ENCODE measurements at places on chromosomes 2 and 18. TPM values are rescaled to one million over a fixed set of nuclear protein-coding genes. Genes with fewer than 3 reads are reported as not detected.

Gene MEIS1
- total RNA-seq = 55.5 TPM

Gene DSC3
- 0.58 TPM for total RNA-seq

Gene TMEM198
- 0.53 TPM for total RNA-seq

Gene KCNG2
- 1.2 TPM for total RNA-seq

Gene CFC1
- not detected for total RNA-seq

Gene PMAIP1
- 30.0 TPM for total RNA-seq

Gene DUSP19
- 5.8 TPM for total RNA-seq
